ENCODE measurements at places on chromosomes 3 and 15.

- no peak for DNase-seq
Measured at GRCh38 chr3:175702956-175703355, 843.8 kb downstream of the NAALADL2 start.

- no peak for DNase-seq
Measured at GRCh38 chr3:105351821-105352220, 14.9 kb upstream of the ALCAM start.

GRCh38 chr15:77984446-77984861, 93.1 kb downstream of the TBC1D2B start:
- DNase-seq, result no peak

GRCh38 chr3:124862006-124862405, 25.2 kb downstream of the ITGB5 start:
- no peak for DNase-seq

- no peak for DNase-seq
Measured at GRCh38 chr15:90868261-90868689, at the start of gene FURIN. TSS of gene FURIN (plus strand) at chr15:90868588. CDS start at chr15:90875741, 7,153 bp downstream.

DNA sequence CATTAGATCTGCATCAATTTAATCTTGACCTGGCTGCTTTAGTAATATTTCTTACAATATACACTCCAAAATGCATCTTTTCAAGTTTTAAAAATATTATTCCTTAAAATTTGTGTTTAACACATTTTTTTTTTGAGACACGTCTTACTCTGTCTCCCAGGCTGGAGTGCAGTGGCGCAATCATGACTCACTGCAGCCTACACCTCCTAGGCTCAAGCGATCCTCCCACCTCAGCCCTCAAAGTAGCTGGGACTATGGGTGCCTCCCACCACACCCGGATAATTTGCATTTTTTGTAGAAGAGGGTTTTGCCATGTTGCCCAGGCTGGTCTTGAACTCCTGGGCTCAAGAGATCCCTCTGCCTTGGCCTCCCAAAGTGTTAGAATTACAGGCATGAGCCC, 73.6 kb downstream of the ETV5 start:
- DNase-seq, result no peak

GRCh38 chr3:57383406-57383805, 90.9 kb upstream of the ASB14 start:
- no peak for DNase-seq

- no peak for DNase-seq
Measured at GRCh38 chr15:45387380-45388007, 9.2 kb upstream of the GATM start.

- DNase-seq, result no peak
Measured at GRCh38 chr15:33154351-33155166, 40.0 kb downstream of the FMN1 start.

DNA sequence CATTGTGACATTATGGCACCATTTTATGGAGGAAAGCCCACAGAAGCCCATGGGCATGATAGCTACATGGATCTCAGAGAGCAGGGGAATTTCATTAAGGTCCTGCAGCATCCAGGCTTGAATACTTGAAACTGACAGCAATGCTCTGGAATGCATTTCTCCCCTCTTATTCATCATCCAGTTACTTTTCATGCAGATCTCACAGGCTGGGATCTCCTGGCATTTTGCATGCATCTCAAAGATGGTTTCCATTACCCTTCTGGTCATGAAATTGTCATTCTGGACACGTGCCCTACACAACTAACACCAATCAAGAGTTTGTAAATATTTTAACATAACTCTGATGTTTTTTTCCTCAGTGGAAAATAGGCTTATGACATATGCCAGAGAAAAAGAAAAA, 32.4 kb downstream of the VGLL3 start:
- no peak for DNase-seq

DNA sequence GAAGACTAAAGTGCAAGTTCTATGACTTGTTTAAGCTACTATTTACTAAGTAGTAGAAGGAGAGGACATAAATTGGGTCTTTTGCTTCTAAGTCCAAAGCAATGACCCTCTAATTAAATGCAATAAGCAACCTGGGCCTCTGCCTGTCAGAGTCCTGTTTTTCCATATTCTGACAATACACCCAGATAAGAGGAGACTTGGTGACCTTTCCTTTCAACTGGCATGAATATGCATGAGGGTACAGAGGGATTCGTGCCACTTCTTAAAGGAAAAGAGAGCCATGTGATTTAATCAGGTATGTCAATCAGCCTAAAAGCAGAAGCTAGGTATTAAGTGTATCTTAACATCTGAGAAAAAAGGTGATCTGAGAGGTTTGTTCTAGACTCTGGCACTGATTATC, 50.7 kb upstream of the FGF7 start:
- no peak for DNase-seq

DNA sequence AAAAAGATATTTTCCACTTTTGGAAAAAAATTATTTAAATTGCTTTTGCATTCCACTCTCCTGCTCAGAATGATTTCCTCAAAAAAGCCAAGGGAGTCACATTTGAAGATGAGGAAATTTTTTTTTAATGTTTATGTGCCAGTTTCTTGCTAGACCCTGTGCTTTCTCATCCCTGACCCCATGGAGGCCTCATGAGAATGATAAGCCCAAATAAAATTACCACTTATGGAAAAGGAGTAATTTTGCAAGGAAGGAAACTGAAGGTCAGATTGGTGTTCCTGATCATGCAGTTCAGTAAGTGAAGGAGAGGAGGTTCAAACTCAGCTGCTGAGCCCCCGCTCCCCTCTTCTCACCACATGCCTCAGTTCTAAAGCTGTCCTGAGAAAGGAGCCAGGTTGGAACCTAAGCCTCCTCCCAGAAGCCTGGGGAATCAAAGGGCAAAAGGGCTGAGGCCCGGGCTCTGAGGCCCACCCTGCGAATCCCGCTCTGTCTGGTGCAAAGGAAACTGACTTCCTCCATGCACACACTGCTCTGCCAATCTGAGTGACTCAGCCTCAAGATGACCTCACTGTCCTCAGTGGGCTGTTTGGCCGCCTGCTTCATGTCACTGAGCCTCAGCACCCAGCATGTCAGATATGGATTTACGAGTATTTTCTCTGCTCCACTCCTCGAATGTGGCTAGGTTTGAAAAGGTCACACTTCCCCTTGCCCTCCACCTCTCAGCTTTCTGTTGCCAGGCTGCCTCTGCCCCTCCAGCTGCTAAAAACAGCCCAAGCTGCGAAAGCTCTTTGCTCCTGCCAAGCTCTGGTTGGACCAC, 56.9 kb upstream of the FLNB start:
- no peak for DNase-seq

- DNase-seq, result no peak
Measured at GRCh38 chr3:23314981-23315762, 112.0 kb downstream of the UBE2E2 start.

- no peak for DNase-seq
Measured at GRCh38 chr3:37198996-37199395, 24.6 kb upstream of the LRRFIP2 start.

DNA sequence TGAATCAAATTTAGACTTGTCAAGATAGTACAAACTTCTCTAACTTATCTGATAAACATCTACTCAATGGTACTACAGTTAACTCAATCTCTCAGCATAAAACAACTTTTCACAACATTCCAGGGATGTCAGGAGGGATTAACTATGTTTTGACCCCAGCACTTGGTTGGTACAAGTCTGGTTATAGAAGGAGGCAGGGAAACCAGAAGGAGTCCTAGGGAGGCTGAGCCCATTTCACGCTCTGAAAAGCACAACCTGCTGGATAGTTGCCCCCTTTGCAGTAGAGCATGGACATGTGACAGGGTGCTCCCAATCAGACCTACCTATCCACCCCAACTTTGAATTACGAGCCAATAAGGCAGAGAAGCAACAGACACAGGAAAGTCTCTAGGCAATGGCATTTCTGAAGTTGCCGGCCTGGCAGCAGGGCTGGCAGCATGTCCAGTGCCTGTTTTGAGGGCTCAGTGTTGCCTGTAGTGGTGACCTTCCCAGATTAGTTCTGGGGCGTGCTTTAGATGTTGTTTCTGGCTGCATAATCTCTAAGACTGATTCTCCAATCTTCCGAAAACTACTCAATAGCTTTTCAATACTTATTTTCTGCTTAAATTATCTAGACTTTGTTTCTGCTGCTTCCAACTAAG, 8.2 kb downstream of the ANKUB1 start:
- DNase-seq, result no peak

DNA sequence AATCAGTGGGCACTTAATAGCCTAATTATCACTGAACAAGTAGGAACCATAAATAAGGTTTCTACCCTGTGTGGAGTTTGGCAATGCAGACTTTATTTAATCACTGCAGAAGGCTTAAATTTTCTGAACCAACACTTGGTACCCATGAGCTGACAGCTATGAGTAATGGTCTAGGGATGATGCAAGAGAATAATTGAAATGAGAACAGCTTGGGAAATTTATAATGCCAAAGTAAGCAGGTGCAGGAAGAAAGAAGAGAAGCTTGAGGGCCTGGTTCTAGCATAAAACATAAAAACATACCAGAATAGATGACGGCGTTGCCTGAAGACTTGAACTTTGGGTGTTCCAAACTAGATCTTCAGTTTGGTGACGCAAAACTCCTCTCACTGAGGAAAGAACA, 67.0 kb downstream of the IMPG2 start:
- no peak for DNase-seq

DNA sequence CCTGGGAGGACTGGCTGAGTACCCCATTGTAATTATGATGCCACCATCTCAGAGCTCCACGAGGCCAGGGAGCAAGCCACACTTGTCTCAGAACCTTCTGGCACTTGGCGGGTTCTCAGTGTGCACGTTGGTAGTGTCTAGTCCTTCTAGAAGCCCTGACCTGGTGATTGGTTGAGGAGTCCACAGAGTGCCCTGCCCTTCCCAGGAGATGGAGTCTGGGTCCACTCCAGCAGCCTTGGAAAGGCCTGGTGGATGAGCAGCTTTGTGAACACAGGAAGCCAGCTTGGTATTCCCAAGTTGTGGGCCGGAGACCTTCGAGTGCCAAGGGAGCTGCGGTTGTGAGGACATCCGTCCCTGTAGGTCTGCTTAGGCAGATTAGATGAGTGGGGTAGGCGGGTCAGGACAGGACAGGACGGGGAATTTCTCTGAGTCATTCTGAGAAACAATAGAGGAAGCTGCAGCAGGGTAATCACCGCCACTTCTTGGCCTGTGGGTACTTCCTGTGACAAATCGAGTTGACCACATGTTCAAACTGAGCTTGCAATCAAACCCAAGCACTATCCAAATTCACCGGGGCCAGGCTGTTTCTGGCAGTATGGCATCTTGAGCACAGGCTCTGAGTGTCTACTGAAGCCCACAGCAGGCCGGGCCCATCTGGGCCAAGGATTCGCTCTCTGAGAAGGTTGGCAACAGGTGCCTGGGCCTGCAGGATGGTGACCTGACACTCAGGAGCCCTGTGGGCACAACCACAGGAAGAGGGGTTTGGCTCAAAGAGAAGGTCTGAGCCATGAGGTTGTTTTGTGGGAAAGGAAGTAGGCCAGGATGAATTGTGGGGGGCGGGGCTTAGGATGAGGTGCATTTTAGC, 71.5 kb upstream of the PLXNA1 start:
- DNase-seq, result peak; percentile 48

- DNase-seq, result no peak
Measured at GRCh38 chr3:195012571-195012970, 258.4 kb downstream of the XXYLT1 start.

DNA sequence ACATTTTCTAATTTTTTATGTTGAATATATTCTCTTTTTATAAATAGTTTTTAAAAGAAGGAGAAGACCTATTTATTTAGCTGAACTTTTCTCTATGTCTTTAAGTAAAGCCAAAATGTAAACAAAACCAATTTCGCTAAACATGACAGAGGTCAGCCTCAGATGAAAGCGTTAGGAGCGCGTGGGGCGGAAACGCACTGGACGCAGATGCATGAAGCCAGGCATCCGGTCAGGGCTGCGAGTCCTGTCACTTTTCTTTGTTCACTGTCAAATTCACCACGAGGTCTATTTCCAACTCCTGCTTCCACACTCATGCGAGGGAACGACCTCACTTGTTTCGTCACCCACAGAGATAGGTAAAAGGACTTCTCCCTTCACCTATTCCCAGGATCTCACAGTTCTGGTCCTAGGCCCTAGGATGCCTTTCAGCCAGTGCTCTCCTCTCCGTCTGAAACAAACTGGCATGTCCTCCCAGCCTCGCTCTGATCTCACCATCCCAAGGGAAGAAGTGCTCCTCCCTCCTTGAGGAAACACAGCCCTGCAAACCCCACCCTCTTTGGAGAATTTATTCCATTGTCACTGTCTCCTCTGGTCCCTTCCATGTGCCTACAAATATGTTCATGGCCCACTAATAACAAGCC, 57.9 kb downstream of the ITGB5 start:
- no peak for DNase-seq

GRCh38 chr3:110855207-110855606, 216.4 kb upstream of the NECTIN3 start:
- DNase-seq, result no peak

GRCh38 chr3:20935791-20936190, 749.8 kb upstream of the SGO1 start:
- DNase-seq, result no peak

GRCh38 chr3:42855219-42855546, 20.5 kb downstream of the CYP8B1 start:
- no peak for DNase-seq

DNA sequence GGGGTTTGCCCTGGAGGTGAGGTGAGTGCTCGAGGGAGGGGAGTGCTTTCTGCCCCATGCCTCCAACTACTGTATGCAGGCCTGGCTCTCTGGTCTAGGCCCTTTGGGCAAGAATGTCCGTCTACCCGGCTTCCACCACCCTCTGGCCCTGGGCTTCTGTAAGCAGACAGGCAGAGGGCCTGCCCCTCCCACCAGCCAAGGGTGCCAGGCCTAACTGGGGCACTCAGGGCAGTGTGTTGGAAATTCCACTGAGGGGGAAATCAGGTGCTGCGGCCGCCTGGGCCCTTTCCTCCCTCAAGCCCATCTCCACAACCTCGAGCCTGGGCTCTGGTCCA, 9.4 kb downstream of the DLL4 start:
- no peak for DNase-seq

GRCh38 chr3:53819163-53819868, 26.9 kb downstream of the CHDH start:
- DNase-seq, result no peak

DNA sequence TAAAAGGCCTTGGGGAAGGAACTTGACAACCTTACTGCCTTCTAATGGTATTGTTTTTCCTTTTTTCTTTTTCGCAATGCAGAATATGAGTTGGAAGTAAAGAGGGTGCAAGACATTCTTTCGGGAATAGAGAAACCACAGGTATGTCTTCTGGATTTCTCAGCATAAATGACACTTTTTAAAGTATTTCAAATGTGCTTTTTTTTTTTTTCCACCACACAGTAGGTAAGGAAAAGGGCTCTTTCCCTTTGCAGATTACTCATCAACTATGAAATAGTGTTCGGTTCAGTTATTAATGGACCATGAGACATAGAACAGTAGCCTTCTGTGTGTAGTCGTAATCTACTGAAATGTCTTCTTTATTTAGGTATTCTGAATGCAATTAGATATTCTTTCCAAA, 162.4 kb downstream of the GHSR start:
- DNase-seq, result no peak

DNA sequence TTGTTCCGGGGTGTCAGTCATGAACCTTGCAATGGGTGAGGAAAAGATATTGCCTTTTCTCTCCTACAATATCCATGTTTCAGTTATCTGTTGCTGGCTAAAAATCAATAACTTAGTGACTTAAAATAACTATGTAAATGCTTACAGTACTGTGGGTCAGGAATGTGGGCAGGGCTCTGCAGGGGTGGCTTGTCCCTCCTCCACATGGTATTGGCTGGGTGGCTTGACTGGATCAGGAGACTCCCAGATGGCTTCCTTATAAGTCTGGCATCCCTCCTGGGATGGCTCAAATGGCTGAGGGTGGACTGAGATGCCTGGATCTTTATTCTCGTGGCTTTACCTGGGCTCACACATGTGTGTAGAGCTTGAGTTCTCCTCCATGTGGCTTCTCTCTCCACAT, 47.5 kb downstream of the GTPBP8 start:
- no peak for DNase-seq

- DNase-seq, result no peak
Measured at GRCh38 chr15:58201516-58201915, 63.3 kb downstream of the AQP9 start.

Measured in stimulated activated CD4-positive, alpha-beta T cell treated with anti-CD3 and anti-CD28 coated beads, Interleukin-12 subunit alpha, Interleukin-12 subunit beta, amount 100 ng/mL, for 24 hours (primary cell).